ENCODE measurements at places on chromosomes 1 and 21. TPM values are rescaled to one million over a fixed set of nuclear protein-coding genes. Genes with fewer than 3 reads are reported as not detected.

DNA sequence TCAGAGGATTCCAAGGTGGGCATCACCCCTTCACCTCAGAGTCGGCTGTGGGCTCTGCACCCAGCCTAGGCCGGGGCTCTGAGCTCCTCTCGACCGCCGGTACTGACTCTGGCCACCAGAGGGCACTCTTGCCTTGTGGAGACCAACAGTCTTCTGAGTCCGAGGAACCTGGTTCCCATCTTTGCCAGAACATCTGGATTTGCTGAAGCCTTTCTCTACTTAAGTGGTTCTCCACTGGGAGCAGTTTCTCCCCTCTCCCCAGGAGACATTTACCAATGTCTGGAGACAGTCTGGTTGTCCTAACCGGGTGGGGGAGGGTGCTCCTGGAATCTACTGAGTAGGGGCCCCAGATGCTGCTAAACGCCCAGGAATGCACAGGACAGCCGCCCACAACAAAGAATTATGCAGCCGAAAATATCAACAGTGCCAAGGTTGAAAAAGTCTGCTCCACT lies 9.4 kb downstream of the ETV3L start:
- peak; percentile 85 for DNase-seq

GRCh38 chr1:181141431-181141910 lies 53.0 kb downstream of the IER5 start:
- no peak for DNase-seq

Gene ATP1A1
- total RNA-seq, result 3,241 TPM

- peak; percentile 73 for DNase-seq
Observed at GRCh38 chr1:43978551-43979260, at the start of gene B4GALT2. Gene B4GALT2, plus strand, starts transcription at chr1:43979210. Its CDS starts 1,951 bp downstream, at chr1:43981161.

DNA sequence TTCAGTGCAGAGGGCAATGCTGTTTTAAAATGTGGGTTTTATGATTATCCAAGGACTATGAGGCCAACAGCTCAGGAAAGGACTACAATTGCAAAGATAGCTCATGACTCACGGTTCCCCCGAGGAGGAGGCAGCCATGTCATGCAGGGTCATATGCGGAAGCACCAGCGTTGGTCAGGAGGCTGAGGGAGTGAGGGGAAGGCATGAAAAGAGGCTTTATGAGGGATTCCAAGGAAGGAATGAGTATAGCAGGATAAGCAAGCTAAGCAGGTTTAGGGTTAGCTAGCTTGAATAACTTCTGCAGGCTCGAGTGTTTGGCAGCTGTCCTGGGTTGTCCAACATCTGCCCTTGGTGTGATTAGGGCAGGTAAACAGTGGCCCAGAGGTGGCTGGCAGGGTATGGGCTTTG lies 495.1 kb downstream of the SETD4 start:
- DNase-seq, result no peak

Gene S100A7
- not detected for total RNA-seq

DNA sequence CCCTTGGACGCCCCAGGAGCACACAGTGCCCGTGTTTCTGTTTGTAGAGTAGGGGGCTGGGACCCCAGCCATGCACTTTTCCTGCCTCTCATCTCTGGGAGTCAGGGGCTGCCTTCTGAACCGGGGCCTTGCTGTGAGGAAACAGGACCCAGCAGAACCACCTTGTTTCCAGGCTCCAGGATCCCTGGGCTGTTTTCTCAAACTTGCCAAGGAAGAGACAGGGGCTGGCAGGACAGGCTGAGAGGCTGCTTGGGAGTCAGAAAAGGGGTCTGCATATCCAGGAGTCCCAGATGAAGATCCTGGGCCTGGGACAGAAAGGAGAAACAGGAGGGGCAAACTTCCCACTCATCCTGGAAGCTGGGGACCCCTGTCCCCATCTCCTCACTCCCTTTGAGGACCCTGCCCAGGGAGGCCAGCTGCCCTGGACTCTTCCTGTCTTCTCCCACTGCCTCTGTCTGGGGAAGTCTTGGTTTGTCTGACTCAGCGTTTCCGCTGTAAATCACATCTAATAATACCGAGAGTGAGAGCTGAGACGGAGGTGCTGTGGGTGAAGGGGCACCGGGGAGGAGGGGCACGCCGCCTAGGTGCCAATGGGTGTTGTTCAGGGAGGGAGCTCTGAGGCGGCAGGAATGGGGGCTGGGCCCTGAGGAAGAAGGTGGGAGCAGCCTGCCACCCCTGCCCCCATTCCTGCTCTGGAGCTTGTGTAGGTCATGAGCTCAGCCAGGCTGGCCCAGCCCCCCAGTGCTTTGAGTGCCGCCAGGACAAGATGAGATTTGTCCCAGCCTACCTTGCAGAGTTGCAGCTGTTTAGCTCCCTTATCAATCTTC lies 16.7 kb downstream of the POU3F1 start:
- DNase-seq, result peak; percentile 30

Gene SLC25A24
- 68.9 TPM for total RNA-seq

GRCh38 chr21:29725025-29725736 lies 214.6 kb downstream of the GRIK1 start:
- no peak for DNase-seq

- DNase-seq, result no peak
Observed at GRCh38 chr1:206098242-206098919, 18.8 kb downstream of the AVPR1B start.

Gene DOCK7
- total RNA-seq, result 52.0 TPM

GRCh38 chr1:41739061-41739955 lies 179.4 kb downstream of the HIVEP3 start:
- DNase-seq, result peak; percentile 81

DNA sequence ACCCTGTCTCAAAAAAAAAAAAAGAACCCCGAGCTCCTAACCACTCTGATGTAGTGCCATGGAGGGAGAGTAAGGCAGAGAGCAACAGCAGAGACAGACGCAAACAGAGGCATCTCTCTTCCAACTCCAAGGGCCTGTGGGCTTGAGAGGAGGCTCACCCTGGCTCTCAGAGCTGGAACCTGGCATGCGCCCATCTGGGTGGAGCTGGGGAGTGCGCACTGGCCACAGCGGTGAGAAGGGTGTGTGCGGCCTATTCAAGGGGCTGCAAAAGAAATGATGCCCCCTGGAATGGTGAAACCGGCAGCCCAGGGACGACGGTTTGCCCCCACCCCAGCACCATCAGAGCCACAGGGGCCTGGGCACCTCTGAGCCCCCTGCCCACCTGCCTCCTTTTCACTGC lies 17.6 kb downstream of the COL8A2 start:
- no peak for DNase-seq

DNA sequence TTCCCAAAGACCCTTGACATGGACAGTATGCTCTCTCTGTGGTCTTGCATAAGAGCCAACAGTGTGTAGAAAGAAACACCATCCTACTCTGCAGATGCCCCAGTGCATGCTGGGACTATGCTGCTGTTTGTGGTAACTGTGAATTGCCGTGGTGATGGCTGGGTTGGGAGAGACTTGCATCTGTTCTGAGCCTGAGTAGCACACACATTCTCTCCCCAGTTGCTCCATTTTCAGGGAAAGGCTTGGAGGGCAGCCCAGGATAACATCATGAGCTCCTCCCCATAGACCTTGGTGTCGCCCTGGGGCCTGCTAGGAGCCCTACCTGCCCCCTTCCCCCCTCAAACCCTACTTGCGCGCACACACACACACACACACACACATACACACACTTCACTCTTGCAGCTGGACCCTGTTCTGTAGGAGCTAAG lies 120.9 kb upstream of the IPO9 start:
- DNase-seq, result no peak

- no peak for DNase-seq
Observed at GRCh38 chr1:37846647-37847339, 12.6 kb downstream of the MTF1 start.

DNA sequence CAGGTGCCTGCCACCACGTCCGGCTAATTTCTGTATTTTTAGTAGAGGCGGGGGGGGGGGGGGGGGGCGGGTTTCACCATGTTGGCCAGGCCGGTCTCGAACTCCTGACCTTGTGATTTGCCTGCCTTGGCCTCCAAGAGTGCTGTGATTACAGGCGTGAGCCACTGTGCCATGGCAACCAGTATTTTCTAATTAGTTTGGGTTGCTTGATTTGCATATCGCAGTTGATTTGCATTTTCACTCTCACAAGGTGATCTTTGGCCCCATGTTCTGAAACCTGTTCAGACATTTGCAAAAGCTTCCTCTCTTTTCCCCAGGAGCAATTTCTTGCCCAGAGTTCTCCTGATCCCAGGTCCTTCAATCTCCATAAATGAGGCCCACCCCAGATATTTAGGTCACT lies 1.7 kb downstream of the TOR3A start:
- no peak for DNase-seq

GRCh38 chr21:36478941-36479340 lies 981 bp downstream of the CLDN14 start:
- DNase-seq, result no peak

DNA sequence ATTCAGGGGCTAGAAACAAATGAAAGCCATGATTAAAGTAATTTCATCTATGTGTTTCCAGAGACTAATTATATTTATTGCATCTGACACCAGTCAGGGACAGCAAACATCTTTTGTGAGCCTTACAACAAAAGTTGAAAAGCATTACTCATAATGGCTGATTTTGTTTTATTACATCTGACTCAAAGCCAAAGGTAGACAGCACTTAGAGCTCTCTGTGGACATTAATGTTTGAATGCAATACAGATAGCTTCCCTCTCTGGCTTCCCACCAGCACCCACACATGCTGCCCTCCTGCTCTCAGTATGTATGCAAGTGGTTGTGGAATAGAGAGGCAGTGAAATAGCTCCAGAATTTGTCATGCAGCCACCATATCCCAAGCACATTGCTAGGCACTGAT lies 198.7 kb downstream of the SETD4 start:
- no peak for DNase-seq

GRCh38 chr1:41455479-41456332 lies 28.8 kb downstream of the EDN2 start:
- peak; percentile 49 for DNase-seq

Gene UBL4B
- not detected for total RNA-seq

- no peak for DNase-seq
Observed at GRCh38 chr21:35215870-35216269, 166.8 kb upstream of the RUNX1 start.

Gene GRIK3
- total RNA-seq, result 0.83 TPM

DNA sequence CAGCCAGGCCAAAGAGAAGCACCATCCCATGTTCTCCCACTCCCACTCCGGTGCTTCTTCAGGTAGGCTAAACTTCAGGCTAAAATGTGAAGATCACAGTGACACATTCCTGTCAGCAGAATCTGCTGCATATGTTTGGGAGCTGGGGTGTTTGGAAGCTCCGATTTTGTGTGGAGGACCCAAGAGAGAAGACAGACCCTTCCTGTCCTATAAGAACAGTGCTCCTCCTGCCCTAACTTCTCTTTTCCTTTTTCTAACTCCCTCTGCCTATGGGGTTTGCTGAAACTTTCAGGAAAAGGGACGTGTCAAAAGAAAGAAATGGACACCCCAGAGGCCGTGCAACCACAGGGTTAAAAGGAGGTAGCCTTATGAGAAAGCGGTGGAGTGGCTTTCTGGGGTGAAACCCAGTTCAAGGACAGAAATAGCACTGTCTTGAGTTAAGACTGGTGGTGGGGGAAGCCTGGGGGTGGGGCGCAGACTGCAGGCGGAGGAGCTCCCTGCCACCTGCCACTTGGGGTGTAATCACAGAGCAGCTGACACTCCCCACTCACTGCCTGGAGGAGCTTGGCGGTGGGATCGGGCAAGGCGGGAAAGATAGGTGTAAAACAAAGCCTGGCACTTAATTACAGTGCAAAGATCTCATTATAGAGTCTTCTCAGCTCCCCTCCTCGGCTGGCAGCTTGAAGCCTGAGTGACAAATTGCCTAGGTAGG lies 645 bp upstream of the TLR5 start:
- peak; percentile 79 for DNase-seq

Gene OR2T33
- total RNA-seq, result not detected

DNA sequence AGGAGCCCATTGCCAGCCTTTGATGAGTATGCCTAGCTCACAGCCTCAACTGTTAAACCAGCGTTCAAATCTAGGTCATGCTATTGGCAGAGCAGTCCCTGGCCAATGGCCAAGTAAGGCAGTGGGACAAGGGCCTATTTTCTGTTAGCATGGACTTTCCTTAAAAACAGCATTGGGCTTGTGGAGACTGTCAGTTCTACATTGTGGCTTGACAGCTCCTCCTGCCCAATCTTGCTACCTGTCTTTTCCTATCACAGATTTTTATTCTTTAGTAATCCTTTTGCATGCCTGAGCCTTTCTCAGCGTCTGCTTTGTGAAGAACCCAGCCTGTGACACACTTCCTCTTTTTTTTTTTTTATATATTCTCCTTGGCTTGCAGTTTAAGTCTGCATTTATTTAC lies 56.4 kb downstream of the DIP2A start:
- no peak for DNase-seq

Gene PDE9A
- 92.4 TPM for total RNA-seq

DNA sequence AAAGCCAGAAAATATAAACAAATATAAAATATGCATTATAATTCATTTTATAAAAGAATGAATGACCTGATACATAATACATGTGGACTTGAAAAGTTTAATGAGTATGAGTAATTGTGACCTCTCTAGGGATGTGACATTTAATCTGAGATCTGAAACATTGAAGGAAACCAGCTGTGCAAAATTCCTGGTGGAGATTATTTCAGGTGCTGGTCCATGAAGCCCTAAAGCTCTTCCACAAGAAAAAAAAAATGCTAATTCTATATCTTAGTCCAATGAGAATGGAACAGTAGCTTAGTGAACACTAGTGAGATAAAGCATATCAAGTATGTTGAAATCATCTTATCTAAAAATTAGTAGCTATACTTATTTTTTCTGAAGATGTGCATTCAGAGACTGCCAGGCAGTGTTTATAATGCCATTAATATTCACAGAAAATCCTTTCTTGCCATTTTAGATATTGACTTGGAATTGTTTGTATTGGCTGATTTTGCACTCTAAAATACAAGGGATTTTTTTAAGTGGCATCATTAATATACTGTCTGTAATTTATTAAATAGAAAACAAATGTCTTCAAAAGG lies 1485.9 kb downstream of the PLA2G4A start:
- no peak for DNase-seq

DNA sequence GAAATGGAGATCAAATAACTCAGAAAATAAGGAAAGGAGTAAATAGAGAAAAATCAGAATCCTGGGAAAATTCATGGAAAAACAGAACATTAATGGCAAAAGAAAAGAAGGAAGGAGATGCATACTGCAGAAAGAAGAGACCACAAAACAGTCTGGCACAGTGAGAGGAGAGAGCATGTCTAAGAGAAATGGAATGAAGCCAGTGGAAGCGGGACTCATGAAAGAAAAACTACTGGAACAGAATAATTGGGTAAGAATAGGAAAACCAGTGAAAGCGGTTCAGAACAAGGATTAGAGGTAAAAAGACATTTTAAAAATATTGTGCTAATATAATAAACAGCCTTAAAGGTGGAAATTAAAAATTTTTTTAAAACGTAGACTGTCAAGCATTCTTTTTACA lies 93.6 kb upstream of the GREM2 start:
- no peak for DNase-seq

DNA sequence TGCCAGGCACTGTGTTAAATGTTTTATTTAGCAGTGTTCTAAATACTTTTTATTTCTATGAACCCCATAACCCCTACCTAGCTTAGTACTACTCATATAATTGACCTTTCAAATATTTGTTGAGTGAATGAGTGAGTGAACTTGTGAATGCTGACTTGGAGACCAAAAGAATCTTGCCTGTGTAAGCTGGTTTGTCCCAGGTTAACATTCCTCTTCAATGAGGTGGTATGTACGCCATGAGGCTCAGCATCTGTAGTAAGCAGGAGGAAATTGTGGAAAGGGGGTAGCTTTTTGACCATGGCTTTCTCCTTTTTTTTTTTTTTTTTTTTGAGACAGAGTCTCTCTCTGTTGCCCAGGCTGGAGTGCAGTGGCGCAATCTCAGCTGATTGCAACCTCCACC lies 14.6 kb downstream of the MED18 start:
- DNase-seq, result no peak

Gene SLAMF7
- total RNA-seq, result 2.6 TPM

All from Peyer's patch (tissue), 4 donors.